ENCODE measurements at places on chromosomes 4 and X. TPM values are rescaled to one million over a fixed set of nuclear protein-coding genes. Genes with fewer than 3 reads are reported as not detected.

Gene FRG2
- total RNA-seq = 0.14 TPM

Gene HSD17B13
- total RNA-seq = not detected

Gene PDE6B
- total RNA-seq = 12.6 TPM

Gene P2RY10
- total RNA-seq = 54.5 TPM

Gene ADH7
- not detected for total RNA-seq

Gene POLN
- 0.92 TPM for total RNA-seq

Gene AR
- total RNA-seq = not detected

Gene GABRE
- total RNA-seq = not detected

Measured in activated naive CD8-positive, alpha-beta T cell treated with anti-CD3 and anti-CD28 coated beads for 36 hours (primary cell).